Hematopoietic multipotent progenitor cell (in vitro differentiated cells): ENCODE measurements at places on chromosomes 11 and 22. TPM values are rescaled to one million over a fixed set of nuclear protein-coding genes. Genes with fewer than 3 reads are reported as not detected.

GDPD4 gene
- total RNA-seq, result not detected

ZP1 gene
- not detected for total RNA-seq

SGSM1 gene
- total RNA-seq, result 1.1 TPM

MMP13 gene
- total RNA-seq, result not detected

GTSE1 gene
- total RNA-seq, result 1.6 TPM

TMPRSS5 gene
- 0.27 TPM for total RNA-seq

GP1BB gene
- total RNA-seq, result 11.0 TPM

BARX2 gene
- not detected for total RNA-seq

ALG8 gene
- 21.8 TPM for total RNA-seq

TM7SF2 gene
- total RNA-seq, result 46.6 TPM

FXYD2 gene
- 0.54 TPM for total RNA-seq

AGBL2 gene
- 1.9 TPM for total RNA-seq

OR10A3 gene
- total RNA-seq, result under 0.01 TPM

OR5B21 gene
- not detected for total RNA-seq

CTSW gene
- total RNA-seq, result 95.9 TPM

FAM83F gene
- 0.54 TPM for total RNA-seq

HTR3A gene
- under 0.01 TPM for total RNA-seq

FOLH1 gene
- total RNA-seq, result 0.54 TPM

POTEH gene
- not detected for total RNA-seq

OR51I1 gene
- total RNA-seq, result 1.3 TPM
